Natural killer cell (primary cell): ENCODE measurements at places on chromosomes 7 and 10.

GRCh38 chr10:33329178-33329577 is 5.3 kb downstream of the NRP1 start:
- DNase-seq: no peak

GRCh38 chr7:15794801-15795200 is 108.3 kb upstream of the MEOX2 start:
- no peak for DNase-seq

- DNase-seq: no peak
Observed at GRCh38 chr7:10632712-10633111, 341.0 kb upstream of the PHF14 start.

DNA sequence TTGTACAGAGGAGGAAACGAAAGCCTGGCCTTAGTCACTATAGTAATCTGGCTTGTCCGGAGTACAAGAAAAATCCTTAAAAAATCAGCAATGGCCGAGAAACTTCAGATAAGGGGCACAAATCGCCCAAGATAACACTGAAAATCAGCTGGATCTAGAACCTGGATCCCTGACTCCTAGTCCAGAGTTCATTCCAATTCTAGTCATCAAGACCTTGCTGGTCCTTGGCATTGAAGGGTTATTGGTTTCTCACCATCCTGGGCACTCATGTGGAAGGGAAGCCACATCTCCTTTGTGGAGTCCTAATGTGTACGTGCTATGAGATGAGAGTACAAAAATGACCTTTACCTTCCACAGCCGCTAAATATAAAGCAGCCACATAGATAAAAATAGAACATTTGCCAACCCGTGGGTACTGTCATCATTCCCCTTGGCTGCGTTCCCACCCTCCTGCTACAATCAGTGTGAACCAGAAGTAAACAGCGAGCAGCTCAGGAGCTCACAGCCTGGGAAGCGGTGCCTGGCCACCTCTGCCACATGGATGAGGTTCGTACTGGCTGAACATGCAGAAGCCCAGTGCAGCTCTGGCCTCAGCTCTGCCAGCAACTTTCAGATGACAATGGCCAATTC is 116.0 kb upstream of the PDLIM1 start:
- DNase-seq: no peak

DNA sequence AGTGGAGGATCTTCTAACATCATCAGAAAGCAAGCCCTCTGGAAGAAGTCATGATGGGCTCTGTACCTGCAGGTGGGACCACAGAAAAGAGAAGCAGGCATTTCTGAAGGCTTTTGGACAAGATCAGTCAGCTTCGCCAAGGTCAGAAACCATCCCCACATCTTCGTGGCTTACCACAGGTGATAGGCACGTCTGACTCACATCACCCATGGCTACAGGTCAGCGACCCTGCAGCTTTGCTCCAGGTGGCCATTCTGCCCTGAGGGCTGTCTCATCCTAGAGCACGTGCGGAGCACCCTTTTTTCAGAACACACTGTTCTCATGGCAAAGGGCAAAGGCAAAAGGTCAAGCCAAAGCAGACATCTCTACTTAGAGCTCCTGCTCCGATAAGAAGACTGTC is 518.9 kb upstream of the ADARB2 start:
- DNase-seq: no peak

- no peak for DNase-seq
Observed at GRCh38 chr7:17021205-17021604, 139.4 kb upstream of the AGR3 start.

DNA sequence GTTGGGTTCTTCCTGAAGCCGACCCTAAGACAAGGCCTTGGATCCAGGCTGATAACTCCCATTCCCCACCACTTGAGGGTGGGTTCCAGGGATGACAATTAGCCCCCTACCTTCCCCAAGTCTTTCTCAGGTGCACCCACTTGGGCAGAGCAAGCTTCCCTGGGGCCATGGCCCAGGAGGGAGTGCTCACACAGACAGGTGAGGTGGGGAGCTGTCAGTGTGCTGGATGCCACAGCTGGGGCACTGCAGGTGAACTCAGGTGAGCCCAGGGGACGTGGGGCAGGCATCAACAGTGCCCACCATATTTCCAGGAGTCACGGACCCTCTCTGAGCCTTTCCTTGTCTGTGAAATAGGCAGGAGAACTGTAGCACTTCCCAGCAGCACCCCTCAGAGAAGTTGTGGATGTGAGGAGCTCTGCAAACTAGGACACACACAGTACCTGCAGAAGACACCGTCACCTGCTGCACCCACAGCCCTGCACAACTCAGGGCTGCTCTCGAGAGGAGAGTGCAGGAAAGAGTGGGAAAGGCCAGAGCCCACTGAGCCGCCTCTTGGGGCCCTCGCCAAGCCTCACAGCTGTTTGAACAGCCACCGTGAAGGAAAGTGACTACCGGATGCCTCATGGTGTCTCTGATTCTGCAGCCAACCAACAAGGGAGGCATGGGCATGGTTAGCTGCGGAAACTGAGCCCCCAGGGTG is 17.9 kb downstream of the SH3PXD2A start:
- DNase-seq: no peak
